ENCODE measurements at places on chromosomes 1 and 21.

- DNase-seq: peak; percentile 39
Measured at GRCh38 chr1:180247580-180247979, 17.5 kb downstream of the LHX4 start.

- no peak for DNase-seq
Measured at GRCh38 chr1:17998889-17999288, 108.7 kb upstream of the IGSF21 start.

DNA sequence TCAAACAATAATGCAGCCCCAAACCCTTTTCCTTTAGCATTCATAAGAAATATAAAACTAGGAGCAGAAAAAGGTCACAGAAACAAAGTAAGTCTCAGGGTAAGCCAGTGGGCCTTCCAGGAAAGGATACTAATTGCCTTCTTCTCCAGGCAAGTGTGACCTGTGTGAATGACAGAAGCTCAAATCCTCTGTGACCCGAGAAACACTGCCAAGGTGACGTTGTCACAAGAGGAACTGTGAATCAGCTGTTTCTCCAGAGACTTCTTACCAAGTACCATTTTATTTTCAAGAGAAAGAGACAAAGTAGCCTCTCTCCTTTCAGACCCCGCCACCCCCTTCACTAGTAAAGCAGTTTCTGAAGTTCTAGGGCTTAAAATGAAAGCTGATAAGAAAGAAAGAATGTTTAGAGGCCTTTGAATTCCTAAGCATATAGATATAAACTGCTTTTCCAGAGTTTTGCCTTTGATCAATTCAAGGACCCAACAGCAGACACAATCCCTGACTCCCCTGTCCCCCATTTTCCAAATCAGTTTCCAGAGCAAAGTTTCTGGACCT lies 155.6 kb downstream of the NUF2 start:
- DNase-seq: no peak

GRCh38 chr1:167617153-167618147 lies 12.6 kb upstream of the RCSD1 start:
- peak; percentile 74 for DNase-seq

DNA sequence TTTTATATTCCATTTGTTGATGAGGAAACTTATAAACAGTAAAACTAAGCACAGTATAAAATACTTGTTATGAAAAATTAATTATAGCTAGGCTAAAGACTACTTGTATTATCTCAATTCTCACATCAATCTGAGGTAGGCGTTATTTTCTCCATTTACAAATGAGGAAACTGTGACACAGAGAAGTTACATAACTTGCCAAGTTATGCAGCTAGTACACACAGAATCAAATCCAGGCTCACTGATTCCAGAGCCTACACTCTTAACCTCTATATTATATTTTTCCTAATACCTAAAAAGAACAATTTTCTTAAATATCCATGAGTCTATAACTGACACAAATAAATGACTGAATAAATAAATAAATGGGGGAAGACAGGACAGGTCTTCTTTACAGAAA lies 11.2 kb upstream of the VPS45 start:
- DNase-seq: no peak

GRCh38 chr21:32844653-32845436 lies 73.3 kb upstream of the PAXBP1 start:
- no peak for DNase-seq

GRCh38 chr1:20469406-20470076 lies 16.5 kb downstream of the CAMK2N1 start:
- DNase-seq: no peak

- DNase-seq: peak; percentile 87
Measured at GRCh38 chr21:45590246-45590725, 48.0 kb upstream of the SLC19A1 start.
